ENCODE measurements at places on chromosomes 11 and 22. TPM values are rescaled to one million over a fixed set of nuclear protein-coding genes. Genes with fewer than 3 reads are reported as not detected.

OR51E1 gene
- total RNA-seq: not detected

SLC35F2 gene
- 29.7 TPM for total RNA-seq

MMP1 gene
- total RNA-seq: not detected

DNA sequence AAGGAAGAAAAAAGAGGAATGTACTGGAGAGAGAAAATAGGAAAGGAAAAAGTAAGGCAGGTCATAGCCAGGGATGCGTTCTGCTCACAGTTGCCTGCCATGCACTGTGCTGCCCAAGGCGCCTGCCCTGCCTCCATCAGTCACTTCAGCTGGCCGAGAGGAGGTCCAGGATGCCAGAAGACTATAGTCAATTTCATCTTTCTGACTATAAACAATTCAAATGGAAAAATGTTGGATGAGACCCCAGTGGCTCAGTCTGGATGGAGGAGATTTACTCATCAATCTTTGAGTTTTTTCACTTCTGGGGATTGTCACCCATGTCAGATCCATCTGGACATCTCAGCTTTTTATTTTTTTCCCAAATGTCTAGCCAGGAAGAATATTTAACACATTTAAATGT, 36.7 kb upstream of the CLMP start:
- no peak for DNase-seq

GRCh38 chr11:102521121-102521520, 9.4 kb downstream of the MMP7 start:
- no peak for DNase-seq

DNA sequence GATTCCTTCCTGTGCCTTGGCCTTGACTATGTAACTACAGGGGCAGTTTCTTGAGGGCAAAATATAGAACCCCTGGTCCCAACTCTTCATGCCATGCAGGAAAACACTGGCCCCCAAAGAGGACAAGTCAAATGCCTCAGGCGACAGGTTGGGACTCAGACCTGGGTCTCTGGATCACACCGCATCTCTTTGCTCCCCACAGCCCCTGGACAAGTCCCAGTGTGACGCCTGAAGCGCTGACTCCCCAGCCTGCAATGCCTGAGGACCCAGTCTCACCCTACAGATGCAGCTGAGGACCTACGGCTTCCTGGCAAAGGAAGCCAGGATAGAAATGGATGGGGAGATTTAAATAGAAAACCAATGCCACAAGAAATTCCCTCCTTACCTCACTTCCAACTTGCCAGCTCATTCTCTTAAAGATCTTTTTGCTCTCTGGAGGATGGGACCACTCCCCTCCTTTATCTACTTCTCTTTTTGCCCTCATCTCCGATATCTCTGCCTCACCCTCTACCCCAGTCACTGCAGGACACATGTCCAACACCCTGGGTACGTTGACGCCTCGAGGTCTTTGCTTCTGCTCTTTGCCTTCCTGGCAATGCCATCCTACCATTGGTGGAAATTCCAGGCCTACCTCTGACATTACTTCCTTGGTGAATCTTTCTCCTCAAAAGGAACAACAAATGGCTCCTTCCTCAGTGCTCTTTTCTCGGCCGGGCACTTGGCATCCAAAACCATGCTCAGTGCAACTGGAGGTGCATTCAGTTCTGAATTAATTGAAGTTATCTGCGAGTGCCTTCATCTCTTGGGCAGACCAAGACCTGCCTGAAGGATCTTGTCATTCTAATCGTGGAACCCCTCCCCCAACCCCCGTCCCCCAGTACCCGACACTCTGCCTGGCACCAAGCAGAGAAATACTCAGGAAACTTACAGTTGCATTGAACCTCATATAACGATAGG, 2.0 kb upstream of the PRDM11 start:
- no peak for DNase-seq

DNA sequence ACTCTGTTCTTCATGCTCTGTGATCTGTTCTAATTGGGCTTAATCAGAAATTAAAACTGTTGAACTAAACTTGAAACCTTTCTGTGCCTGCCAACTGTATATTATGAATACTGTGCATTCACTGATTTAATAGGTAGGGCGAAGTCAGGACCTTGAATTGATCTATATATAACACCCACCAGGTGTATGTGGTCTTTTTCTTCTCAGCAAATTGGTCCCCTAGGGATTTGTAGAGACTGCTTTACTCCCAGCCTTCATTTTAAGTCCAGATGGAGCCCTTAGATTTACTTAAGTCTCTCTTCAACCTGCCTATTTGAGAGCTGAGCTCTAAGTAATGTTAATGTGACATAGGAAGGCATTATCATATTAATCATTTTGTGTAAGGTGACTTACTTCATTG, 257.5 kb downstream of the TMEM135 start:
- no peak for DNase-seq
